ENCODE measurements at places on chromosomes 7 and 10.

DNA sequence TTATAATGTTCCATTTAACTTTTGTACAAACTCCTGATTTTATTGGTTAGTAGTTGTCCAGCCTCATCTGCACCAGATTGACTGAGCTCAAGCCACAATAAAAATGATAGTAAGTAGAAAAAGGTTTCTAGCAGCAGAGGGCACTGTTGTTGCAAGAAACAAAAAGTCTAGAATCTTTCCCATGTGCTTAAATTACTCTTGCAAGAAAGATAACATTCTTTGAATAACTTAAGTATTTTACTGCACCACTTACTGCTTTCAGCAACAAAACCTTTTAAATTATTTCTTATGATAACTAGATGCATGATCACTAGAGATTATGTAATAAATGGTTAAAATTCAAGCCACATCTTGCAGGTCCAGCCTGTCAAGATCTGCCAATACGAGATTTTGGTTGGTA, 27.0 kb downstream of the LMOD2 start:
- no peak for DNase-seq

DNA sequence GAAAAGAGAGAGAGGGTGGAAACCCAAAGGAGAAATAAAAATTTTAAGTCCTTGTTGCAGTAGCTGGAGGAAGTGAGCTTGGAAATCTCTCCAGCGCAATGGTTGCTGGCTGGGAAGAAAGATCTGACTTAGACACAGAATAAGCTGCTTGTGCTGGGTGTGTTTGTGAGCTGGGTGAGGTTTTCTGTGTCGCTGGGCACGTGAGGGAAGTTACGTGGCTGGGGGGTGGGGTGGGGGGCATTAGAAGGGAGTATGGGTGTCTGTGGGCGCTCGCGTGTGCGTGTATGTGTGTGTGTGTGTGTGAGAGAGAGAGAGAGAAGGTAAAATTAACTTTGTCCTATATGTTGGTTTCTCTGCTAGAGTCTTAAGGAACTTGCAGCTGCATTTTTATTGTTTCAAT, 11.6 kb downstream of the TCF7L2 start:
- no peak for DNase-seq

GRCh38 chr10:98257961-98258360, 10.0 kb downstream of the LOXL4 start:
- DNase-seq, result no peak

DNA sequence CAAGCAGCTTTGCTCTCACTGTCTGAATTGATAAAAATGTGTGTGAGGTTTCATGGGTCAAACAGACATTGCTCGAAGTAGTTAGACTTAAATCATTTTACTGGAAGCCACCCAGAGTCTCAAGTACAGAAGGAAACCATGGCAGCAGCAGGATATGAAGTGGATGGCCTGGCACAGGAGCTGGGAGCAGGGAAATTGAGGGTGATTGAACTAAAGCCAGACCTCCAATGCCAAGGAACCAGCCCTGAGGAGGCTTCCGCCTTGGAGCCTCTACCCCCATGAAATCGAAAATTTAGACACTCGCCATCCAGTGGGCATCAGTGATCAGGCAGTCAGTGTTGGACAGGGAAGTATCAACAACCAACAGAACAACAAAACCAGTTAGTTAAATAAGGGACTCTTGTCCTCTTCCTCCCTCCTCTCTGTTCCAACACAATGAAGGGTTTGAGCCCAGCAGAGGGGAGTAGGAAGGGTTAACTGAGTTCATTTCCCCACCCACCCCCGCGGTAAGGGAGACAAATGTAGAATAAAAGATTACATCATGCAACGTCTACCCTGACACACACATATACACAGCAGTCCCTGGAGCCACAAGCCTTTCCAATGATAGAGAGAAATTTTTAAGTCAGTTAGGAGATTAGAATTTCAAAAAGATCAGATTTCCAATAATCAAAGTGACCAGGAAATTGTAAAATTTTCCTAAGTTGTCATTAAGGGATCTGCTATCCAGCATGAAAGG, 156.3 kb downstream of the SLC16A9 start:
- DNase-seq, result no peak

- no peak for DNase-seq
Measured at GRCh38 chr7:23689165-23689564, 9.2 kb downstream of the FAM221A start.

- DNase-seq, result no peak
Measured at GRCh38 chr10:11036424-11037011, 18.8 kb downstream of the CELF2 start.

DNA sequence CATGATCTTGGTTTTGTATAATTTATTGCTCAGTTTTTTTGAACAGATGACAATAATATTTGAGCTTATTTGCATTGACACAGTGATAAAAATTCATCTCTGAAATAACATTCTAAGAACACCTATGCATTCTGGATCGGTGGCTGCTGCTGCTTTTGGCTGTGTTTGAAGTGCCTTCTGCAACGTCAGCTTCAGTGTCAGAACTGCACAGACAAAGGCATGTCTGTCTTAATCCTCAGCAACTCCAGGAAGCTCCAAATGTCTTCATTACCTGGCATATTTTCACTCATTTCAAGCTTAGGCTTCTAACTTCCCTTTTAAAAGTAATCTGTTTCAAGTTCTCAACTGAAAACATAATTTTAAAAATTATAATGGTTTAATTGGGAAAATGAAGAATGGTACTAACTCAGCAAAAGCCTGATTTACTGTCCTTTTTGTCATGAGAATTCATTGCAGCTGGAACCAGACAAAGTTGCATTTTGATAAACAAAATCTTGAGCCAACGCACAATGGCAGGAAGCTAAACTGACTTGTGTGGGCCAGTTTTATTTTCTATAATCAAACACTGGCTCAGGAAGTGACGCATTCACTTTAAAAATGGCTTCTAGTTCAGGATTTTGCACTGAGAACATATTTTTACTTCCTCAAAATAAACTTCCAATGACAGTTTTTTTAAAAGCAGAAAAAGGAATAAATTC, 38.7 kb downstream of the NPS start:
- no peak for DNase-seq

- DNase-seq, result no peak
Measured at GRCh38 chr7:17623546-17624185, 316.6 kb downstream of the SNX13 start.

DNA sequence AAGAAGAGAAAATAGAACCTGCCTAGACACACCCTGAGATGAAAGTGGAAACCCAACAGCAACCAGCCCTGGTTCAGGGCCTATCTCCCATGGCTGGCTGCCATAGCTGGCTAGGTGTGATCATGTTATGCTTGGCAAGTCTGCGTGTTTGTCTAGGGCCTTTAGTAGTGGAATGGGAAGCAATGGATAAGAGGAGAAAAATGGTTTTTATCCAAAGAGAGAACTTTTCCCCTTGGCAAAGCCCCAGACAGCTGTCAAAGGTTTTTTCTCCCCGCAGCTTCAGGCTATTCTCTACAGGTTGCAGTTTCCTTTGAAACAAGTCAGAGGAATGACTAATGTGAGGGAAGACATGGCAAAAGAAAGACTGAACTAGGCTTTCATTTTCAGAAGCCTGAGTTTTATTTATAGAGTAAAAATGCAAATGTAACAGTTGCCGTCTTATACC, 161.5 kb downstream of the SEMA3D start:
- no peak for DNase-seq

DNA sequence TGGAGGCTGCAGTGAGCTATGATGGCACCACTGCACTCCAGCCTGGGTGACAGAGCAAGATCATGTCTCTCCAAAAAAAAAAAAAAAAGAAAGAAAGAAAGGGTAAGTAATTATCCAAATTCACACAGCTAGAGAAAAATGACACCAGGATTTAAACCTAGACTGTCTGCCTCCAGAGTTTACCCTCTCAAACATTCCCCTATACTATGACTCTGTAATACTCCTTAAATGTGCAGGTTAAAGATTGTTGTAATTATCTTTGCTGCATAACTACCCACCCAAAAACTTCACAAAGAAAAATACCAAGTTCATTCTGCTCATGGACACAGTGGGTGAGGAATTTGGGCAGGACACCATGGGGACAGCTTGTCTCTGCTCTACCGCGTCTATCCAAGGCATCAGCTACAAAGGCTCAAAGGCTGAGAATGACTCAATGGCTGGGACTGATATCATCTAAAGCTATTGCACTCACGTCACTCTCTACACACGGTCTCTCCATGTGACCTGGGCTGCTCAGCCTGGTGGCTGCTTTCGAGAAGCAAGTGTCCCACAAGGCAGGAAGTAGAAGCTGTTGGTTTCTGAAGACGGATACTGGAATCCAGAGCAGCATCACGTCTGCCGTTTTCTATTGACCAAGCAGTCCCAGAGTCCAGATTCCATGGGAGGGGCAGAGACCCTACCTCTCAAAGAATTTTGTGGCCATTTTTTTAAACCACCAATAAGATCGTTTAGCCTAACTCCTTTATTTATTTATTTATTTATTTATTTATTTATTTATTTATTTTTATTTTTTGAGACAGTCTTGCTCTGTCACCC, 185.7 kb upstream of the AUTS2 start:
- peak; percentile 82 for DNase-seq

DNA sequence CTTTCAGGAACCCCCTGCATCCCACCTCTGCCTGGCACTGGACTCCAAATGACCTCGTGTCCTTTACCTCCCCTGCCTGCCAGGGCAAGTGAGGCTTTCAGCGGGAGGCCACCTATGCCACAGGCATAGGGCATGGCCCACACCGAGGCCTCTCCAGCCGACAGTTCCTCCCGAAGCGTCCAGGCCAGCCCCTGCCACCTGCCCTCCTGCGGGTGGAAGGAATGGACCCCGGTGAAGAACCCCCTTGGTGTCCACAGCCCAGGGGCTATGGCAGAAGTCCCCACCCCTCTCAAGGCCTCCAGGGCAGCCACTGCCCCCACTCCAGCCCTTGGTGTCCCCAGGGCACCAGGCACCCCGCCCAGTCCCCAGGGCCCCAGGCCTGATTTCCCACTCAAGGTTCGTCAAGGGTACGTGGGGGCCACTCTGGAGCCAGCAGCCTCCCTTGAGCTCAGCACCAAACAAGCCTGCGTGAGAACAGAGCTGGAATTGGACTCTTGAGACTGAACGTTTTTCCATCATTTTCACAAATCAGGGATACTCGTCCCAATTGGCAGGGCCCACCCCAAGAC, 3.1 kb downstream of the FUOM start:
- no peak for DNase-seq
